MV-4-11 (cell line): ENCODE measurements at places on chromosomes 3 and 15.

DNA sequence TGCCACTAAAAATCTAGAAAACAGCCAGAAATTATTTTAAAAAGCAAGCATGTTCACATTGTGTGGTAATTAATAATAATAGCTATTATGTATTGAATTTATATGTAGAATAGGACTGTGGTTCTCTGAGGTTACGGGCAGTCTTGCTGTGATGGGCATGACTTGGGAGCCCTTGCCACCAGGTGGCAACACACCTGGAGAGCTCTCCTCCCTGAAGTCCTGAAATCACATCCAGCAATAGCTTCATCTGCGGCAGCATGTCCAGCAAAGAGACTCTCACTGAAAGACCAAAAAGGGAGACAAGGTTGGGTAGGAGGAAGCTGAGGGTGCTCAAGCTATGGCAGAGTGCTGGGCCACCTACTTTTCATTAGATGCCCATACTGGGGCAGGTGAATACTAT is 206.8 kb upstream of the IL12A start:
- no peak for DNase-seq

DNA sequence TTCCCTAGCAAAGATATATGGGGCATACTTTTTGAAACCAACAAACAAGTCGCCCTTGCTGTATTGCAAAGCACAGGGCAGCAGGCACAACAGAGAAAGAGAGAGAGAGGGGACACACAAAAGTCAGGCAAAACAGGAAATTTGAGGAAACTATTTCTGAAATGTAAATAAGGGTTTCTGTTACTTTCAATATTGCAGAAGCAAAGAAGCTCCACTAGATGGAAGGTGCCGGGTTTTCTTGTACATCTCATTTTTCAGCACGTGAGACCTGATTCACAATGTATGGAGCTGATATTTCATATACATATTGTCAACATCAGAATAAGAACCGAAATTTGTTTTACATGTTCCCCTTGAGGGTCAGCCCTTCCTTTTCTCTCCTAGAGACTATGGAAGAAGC is 127.4 kb downstream of the FOXP1 start:
- DNase-seq: peak; percentile 52

DNA sequence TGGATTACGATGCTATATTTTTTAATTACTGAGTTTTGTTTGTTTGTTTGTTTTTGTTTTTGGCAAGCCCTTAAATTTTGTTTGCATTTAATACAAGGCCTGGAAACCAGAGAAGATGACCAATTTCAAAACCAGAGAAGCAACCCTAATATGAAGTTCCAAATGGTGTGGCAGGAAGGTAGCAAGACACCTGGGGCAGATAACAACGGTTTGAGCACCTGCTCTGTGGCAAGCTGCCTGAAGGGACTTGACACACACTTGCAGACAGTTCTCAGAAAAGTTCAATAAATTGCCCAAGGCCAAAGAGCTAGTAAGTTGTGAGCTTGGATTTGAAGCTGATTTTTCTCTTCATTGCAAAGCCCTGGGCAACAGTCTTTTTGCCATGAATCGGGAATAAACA is 151.2 kb upstream of the UBE2E1 start:
- no peak for DNase-seq

- DNase-seq: no peak
Observed at GRCh38 chr3:128824132-128824850, 55.1 kb upstream of the ACAD9 start.

- peak; percentile 78 for DNase-seq
Observed at GRCh38 chr3:122533931-122534334, 19.2 kb upstream of the KPNA1 start.

- DNase-seq: no peak
Observed at GRCh38 chr3:184750349-184751083, 38.7 kb upstream of the MAGEF1 start.

DNA sequence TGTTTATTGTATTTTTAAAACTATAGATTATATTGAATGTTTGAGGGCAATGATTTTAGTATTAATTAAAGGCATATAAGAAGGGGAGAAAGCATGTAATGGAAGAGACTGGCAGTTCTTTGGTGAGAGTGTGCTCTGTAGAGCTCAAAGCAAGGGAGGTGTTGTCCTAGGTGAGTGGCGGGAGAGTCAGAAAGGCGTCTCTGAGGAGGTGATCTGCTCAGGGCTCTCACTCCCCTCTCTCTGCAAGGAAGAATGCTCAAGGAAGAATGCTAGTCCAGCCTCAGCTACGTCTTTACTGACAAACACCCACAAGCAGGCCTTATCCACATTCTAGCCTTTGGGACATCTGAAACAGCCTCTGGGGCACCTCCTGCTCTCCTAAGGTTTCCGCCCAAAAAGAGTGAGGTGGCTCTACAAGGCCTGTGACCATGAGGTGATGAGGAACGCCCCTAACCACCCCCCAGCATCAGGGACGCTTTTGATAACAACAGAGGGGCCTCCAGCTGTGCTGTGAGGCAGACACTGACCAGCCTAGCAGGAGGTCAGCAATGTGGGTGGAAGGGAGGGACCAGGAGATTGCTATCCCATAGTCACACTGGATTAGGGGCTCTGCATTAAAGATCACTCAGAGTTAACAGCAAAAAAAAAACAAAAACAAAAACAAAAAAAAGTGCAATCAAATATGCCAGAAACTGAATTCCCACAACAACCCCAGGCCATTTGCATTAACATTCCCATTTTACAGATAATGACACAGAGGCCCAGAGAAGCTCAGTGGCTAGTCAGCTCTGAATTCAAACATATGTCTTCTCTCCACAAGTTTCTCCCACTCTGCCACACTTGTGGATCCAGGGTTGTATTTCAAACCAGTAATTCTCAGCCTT is 202.2 kb upstream of the CTNNB1 start:
- no peak for DNase-seq

- no peak for DNase-seq
Observed at GRCh38 chr15:89003865-89004725, 84.2 kb upstream of the ABHD2 start.
